DMS79 (cell line): ENCODE measurements at places on chromosomes 5 and 9.

DNA sequence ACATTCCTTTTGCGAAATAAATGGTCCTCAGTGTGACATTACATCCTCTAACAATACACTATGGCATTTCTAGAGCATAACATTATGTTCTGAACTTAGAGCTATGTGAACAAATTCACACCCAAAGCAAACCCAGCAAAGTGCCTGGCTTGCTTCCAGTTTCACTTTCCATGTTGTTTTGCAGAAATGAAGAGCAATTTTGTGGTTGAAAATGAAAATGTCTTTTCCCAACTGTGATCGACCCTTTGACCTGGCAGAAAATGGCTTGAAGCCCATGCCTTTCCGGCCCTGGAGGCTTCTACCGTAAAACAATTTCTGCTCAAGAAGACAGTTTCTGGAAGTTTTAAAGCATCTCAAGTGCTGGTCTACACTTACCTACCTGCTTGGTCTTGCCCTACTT lies 344.7 kb upstream of the RGMB start:
- DNase-seq = no peak

DNA sequence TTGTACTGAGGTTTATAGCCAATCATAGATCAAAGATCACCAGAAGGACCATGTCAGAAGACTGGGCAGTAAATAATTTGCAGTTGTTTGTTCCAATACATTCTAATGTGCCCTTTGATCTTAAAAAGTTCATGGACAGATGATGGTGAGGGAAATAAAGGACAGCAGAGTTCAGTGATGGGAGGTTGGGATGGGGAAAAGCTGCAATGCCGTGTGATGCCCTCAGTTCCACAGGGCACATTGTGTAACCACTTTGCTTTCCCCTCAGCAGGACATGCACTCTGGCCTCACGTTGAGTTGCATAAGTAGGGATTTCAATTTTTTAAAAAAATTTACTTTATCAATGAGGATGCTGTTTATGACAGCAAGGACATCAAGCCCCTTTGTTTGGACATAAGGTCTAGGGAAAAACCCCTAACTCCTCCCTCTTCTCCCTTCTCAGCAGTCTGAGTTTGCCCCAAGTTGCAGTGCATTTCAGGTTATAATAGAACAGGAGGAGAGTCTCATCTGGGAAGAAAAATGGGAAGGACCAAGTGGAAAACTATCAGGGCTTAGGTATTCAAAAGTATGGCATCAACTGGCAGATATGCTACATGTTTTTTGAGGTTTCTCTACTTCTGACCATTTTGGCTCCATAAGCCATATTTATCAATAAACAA lies 83.1 kb upstream of the TMED7 start:
- no peak for DNase-seq

DNA sequence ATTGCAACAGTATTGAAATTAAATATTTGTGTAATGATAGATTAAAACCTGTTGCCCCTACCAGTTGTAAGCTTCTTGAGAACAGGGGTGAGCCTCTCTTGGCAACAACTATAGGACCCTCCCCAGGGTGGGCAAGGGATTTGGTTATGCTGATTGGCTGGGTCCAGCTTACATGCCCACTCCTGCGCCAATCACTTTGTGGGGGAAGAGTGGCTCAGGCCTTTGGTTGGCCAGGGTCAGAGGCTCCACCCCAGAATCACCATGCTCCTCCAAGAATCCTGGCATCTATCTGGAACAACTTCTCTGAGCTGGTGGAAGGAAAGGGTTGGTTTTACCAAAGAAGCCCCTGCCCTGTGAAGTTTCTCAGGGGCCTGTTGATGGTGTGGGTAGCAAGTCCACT lies 8.6 kb upstream of the PITX1 start:
- DNase-seq = no peak

DNA sequence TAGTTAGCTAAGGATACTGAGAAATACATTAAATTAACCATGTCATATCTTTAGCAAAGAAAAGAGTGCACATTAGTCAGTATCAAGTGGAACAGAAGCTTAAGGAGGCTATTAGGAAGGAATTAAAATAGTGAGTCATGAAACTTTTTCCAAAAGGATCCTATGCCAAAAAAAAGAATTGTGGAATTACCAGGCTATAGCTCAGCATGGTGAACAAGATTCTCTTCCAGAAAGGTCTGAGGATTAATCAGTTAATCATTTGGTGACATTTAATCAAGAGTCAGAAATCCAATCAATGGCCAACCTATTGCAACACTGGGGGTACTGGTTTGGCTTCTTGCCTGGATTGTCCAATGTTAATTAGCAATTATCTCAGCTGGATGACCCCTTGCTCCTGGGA lies 244.5 kb upstream of the NMUR2 start:
- no peak for DNase-seq

- no peak for DNase-seq
Measured at GRCh38 chr9:35743452-35743851, 5.6 kb downstream of the GBA2 start.

- no peak for DNase-seq
Measured at GRCh38 chr9:137919649-137920141, 42.1 kb downstream of the CACNA1B start.

DNA sequence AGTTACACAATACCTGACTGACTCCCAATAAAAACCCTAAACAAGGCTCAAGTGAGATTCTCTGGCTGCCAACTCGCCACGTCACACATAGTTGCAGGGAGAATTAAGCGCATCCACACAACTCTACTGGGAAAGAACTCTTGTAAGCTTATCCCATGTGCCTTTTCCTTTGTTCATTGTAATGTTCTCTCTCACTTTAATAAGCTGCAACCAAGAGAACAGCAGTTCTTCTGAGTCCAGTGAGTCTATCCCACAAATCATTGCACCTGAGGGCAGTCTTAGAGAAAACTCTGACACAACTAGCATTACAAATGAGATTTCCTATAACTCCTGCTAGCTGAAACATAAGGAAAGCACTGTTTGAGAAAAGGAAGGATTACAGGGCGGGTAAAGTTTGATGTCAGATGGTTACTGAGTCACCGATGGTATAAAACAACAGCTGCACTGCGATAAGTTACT lies 27.4 kb downstream of the CENPK start:
- DNase-seq = no peak

DNA sequence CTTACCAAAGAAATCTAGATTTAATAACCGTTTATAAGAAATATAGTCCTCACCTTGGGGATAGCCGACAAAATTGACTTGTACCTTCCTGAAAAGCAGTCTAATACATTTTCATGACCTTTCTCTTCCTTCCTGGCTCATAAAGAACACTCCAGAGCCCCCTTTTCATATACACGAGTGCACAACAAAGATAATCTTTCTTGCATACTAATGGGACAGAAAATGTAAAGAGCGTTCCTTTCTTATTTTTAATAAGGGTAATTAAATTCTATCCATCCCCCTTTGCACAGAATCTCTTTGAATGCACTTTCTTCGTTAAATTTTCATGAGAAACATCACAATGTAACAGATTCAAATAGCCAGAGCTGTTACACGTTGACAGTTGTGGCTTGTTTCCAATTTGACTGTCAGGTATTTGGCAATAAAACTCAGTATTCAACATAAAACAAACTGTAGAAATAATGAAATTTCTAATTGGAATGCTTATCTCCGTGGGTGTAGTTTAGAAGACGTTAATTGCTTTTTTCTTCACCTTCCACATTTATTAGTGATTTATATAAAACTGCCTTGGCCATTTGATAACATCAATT lies 732.3 kb upstream of the DMAC1 start:
- no peak for DNase-seq
